Erythroblast (primary cell): ENCODE measurements at places on chromosomes 1 and 21.
A peak's percentile ranks its signal among the peaks of the same experiment; 100 is the strongest.

DNA sequence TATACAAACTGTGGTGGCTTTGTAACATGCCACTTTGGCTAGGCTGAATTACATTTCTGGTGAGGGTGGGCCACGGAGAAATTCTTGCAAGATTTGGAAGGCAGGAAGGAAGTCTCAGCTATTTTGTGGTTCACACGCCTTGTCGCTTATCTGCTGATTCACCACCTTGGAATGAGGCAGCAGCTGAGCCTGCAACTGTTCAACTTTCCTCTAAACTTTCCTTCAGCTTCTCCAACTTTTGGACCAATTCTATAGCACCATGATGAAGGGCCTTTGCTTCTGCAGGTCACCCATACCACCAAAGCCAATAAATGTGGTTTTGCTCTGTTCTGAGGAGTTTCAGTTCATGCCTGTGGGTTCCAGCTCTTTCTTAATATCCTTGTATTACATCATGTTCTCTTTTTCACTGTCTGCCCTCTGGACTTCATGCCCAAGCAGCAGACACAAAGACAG is 337.6 kb upstream of the SNX7 start:
- DNase-seq: no peak

DNA sequence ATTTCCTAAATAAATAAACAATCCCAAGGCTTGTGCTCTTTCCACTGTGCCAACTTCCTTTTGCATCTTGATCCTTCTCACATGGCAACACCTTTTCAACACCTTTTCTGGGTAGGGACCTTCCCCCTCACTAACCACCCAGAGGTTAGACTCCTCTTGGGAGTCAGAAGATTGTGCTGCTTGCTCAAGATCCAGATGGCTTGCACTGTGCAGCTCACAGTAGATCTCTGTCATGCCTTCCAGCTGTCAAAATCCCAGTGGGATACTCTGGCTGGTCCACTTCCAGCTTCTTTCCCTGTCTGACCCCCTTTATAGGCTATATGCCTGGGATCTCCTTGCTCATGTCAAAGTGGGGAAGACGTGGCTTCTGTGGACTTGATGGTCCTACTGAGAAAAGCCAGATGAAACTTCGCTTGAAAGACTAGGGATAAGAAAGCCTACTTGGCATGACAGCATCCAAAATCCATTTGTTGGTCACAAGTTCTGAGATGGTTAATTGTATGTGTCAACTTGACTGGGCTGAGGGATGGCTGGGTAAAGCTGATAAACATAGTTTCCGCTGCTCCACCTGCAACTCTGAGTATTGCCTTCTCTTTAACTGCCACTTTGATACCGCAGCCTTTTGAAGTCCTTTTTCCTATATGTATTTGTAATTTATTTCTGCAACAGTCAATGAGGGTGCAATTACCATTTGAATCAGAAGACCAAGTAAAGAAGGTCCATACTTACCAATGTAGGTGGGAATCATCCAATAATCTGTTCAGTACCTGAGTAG is 74.5 kb downstream of the S1PR1 start:
- DNase-seq: no peak

DNA sequence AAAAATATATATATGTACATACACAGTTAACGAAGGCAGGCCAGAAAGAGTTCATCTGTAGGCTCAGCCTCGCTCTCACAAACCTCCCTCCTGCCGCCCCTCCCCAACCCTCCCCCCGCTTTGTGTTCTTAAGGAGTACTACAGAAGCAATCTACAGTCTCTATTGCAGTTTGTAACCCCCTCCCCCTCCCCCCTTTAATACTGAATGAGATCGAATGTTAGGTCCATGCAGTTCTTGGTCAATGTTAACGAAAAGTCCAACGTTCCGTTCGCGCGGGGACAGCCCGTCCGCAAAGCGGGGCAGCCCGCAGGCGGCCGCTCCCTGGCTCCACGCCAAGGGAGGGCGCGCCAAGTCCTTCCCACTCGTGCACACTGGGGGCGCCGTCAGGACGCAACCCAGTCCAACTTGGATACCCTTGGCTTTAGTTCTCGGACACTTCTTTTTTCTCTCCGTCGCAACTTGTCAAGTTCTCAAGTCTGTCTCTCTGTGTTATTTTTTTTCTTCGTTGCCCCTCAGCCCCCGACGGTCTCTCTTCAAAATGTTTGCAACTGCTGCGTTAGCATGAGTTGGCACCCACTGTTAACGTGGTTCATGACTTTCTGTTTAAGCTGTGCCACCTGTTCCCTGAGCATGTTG is 2.2 kb downstream of the JUN start:
- peak; percentile 90 for DNase-seq

DNA sequence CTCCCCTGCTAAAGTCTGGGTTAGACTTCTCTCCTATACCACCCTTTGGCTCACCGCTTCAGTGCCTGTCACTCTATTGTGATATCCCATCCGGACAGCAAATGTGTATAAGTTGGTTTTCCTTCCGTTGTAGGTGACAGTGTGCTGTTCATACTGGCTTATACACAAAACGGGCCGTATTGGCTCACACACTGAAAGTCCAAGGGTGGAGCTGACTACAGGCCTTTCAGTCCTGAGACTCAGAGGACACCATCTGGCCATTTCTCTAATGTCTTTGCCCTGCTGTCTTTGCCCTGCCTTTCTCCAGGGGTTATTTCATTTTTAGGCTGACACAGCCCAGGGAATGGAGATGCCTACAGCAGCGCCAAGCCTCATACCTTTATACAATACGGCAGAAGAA is 90.7 kb downstream of the URB2 start:
- no peak for DNase-seq

DNA sequence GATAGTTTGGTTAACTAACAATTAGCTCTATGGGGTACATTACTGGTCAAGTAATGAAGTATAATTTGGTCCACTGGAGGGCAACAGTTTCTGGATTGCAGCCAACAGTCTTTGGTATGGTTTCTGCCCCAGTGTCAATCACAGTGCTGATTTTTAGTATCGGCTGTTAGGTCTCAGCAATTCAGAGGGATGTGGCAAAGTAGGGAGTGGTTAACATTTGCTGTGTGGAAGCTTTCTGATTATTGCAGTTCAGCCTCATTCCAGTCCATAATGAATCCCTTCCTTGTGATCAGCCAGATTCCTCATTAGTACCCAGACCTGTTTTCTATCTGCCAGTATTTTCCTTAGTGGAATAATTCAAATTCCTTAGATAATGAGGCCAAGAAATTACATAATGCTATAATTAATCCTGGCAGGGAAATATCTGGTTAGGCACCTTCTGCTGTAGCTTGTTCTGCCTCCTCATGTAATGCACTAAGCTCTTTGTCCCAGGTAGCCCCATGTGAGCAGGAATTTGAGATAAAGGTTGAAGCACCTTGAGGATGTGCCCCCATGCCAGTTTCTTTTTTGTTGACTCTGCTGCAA is 14.0 kb downstream of the F3 start:
- peak; percentile 14 for DNase-seq

DNA sequence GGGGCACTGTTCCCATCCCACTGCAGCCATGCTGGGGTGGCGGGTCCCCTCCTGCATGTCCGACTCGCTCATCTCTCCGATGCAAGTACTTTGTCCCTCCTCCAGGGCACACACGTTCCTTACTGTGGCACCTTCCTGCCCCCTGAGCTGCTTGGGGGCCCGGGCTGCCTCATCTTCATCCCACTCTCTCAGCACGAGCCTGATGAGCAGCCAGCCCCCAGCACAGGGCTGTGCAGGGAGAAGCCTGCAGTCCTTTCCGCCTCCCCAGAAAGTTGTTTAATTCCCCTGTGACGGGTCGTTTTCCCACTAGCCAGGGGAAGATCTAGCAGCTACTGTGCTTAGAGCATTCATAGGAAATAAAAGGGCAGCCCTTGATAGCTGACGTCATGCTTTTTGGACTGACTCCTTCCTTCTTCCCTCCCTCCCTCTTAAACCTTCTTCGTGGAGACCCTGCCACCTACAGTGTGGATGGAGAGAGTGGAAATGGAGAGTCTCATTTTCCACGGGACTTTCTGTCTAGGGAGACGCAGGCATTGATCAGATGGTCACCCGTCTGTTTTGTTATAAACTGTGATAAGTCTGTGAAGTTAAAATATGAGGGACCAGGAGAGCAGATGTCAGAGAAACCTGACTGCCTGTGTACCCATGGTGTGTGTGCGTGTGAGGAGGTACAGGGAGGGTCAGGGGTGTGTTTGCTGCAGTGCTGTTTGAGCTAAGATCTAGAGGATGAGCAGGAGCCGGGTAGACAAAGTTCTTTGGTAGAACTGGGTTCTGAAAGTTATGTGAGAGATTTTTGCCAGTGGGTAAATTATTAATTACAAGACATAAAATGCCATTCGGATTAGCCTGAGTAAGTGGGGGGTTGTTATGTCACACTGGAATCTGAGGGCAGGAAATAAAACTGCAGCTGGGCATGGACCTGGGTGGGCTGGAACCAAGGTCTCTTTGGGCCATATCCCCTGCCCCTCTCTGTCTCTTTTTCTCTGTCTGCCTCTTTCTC is 34.3 kb downstream of the GPR137B start:
- no peak for DNase-seq

GRCh38 chr1:169321539-169321938 is 46.1 kb downstream of the NME7 start:
- DNase-seq: no peak

- DNase-seq: no peak
Observed at GRCh38 chr1:47827109-47827508, 170.1 kb downstream of the TRABD2B start.

GRCh38 chr1:114144016-114144415 is 9.7 kb downstream of the SYT6 start:
- no peak for DNase-seq

- no peak for DNase-seq
Observed at GRCh38 chr1:18919956-18920355, 17.6 kb upstream of the ALDH4A1 start.

DNA sequence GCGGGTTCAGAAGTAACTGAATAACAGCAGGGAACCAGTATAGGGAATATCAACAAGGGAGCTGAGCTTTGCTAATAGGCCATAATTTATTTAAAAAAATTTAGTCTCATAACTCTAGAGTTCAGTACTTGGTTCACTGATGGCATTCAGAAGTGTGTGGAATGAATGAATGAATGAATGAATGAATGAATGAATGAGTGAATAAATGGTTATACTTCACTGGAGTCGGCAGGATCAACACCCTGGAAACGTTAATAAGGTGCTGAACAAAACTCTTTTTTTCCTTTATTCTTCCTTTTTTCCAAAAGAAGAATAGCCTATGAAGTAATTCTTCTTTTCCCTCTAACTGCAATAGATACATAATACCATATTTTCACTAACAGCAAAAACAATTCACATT is 129.3 kb downstream of the SIM2 start:
- no peak for DNase-seq

DNA sequence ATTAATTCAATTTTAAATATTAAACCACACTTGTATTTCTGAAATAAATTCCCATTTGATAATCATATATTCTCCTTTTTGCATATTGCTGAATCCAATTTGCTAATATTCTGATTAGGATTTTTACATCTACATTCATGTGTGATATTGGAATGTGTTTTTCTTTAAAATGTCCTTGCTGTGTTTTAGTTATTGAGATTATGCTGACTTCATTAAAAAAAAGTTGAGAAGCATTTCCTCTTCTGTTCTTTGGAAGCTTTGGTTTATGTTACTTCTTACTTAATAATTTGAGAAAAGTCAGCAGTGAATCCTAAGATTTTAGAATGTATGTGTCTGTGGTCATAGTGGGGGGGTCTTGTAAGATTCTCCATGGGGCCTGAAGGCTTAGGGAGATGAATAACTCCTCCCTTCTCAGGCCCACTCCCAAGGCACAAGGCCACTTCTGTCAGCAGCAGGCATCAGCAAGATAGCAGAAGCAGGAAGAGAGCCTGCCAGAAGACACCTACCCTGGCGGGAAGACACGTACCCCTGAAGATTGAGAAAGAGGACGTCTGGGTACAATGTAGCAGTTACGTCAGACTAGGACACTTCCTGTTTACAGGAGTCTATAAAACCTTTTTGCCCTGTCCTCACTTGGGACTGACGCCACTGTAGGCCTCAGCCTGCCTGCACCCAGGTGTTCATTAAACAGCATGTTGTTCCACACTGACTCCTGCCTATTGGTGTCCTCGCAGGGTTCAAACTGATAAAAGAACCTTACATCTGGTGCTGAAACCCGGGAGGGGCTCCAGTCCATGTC is 56.9 kb downstream of the ODF2L start:
- no peak for DNase-seq

GRCh38 chr1:40708750-40709099 is 17.2 kb downstream of the NFYC start:
- DNase-seq: no peak
